ENCODE measurements at places on chromosomes 5 and 9.

DNA sequence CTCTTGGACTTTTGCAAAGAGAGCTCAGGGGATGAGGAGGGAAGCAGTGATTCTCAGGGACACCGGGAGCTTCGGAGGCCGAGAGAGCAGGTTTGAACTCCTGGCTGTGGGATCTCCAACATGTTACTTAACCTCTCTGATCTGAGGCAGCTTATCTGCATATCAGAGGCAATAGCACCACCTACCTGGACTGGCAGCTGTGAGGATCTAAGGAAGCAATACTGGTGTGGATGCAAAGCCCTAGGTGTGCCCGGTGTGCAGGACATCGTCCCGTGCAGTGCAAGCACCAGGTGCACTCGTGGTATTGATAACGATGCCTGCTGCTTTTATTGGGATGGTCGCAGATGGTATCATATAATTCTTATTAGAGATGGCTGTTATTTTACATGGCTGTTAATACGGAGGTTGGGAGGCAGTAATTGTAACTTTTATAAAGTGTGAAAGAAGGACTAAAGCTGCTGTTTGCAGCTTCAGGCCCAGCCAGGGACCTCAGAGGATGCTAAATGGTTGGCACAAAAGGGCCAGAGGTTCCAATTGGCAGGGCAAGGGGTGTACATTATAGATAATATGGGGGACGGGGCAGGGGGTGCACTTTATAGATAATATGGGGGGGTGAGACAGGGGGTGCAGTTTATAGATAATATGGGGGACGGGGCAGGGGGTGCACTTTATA, 14.9 kb downstream of the COL5A1 start:
- DNase-seq = peak; percentile 10

GRCh38 chr5:163915481-163915961, 410.1 kb downstream of the MAT2B start:
- peak; percentile 33 for DNase-seq

DNA sequence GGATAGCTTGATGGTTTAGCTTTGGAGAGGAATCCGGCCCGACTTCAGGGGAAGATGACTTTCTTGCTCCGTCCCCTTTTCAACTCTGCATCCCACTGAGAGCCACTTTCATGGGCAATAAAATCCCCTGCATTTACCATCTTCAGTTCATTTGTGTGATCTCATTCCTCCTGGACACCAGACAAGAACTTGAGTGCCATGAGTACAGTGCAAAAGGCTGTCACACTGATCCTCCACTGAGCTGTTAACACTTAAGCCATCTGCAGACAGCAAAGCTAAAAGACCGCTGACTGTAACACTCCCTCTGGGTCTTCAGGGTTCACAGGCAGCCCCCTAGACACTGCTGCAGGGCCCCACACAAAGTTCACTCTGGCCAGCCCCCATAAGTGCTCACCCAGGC, 48.3 kb upstream of the TCERG1 start:
- DNase-seq = no peak

GRCh38 chr9:70133253-70134208, 89.9 kb downstream of the MAMDC2 start:
- DNase-seq = no peak

GRCh38 chr5:74994826-74995225, 57.5 kb downstream of the GCNT4 start:
- DNase-seq = no peak

DNA sequence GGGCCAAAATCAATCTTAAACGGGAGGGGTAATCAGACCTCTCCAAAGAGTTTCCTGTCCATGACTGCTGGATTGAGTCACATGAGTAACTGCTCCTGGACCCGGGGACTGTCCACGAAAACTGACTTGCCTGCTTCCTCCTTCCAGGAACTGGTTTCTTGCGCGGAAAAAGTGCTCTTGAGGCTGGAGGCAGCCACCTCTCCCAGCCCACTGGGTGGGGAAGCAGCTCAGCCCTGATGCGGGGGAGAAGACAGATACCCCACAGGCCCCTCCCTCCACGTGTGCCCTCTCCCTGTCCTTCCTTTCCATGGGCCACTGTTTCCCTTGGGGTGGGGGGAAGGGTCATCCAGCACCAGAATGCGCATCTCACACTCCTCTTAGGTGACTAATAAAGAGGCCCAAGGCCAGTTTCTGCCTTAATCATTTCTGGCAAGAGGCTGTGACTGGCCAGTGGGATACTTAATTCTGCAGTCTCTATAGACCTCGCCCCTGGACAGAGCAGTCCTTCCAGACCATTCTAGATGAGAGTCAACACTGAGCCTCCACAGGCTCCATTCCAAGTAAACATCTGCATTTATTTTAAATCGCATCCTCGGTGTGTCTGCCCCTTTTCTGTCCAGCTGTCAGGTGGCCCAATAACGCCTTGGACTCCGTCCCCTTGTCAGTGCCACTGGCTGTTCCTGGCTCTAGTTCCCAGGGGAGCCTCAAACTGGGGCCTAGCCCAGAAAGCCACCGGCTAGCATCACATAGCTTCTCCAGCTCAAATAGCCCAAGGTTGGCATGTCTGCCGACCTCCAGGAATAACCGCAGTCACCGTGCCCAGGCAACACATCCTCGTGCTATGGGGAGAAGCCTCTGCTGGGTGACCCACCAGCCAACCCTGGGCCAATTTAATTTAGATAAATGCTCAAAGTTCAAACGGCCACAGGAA, 12.0 kb downstream of the REXO4 start:
- DNase-seq = no peak

GRCh38 chr5:116573279-116573701, 1.3 kb downstream of the SEMA6A start:
- no peak for DNase-seq

DNA sequence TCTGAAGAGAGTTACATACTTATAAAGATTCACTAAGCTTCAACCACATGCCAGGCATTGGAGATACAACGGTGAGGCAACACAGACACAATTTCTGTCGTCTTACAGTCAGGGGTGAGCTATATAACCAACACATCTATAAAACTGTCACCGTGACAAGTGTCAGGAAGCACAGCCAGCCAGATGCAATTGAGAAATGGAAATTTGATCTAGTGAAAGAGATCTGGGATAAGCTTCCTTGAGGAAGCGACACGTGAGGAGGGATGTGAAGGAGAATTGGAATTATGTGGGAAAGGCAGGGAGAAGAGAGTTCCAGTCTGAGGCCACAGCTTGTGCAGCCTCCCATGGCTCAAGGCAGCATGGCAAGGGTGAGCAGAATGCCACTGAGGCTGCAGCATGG, 50.9 kb upstream of the ZNF354B start:
- DNase-seq = no peak

GRCh38 chr9:135605238-135605781, 34.0 kb downstream of the GLT6D1 start:
- DNase-seq = no peak

DNA sequence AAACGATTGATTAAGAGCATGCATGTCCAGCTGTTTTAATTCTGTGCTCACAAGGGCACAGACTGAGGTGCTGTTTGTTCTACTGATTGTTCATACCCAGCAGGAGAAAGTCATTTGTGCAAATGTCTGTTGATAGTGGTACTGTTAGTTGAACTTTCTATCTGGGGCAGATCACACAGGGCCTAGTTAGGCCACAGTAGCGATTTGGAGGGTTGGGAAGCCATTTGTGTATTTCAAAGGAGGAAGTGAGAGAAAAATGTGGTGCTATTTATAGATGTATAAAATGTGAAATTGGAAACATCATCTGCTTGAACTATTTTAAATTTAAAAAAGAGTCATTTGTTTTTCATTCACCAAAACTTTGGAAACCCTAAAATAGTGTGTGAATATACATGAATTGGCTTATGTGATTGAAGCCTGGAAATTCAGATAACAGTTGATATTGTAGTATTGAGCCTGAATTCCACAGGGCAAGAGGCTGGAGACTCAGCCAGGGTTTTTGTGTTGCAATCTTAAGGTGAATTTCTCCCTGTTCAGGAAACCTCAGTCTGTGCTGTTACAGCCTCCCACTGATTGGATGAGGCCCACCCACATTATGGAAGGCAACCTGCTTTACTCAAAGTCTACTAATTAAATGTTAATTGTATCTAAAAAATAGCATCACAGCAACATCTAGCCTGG, 162.0 kb upstream of the CDKN2B start:
- DNase-seq = no peak

GRCh38 chr9:95640336-95640735, 123.6 kb upstream of the PTCH1 start:
- no peak for DNase-seq

- no peak for DNase-seq
These were observed 49.6 kb upstream of the CCNG1 start for GRCh38 chr5:163387589-163388343.

DNA sequence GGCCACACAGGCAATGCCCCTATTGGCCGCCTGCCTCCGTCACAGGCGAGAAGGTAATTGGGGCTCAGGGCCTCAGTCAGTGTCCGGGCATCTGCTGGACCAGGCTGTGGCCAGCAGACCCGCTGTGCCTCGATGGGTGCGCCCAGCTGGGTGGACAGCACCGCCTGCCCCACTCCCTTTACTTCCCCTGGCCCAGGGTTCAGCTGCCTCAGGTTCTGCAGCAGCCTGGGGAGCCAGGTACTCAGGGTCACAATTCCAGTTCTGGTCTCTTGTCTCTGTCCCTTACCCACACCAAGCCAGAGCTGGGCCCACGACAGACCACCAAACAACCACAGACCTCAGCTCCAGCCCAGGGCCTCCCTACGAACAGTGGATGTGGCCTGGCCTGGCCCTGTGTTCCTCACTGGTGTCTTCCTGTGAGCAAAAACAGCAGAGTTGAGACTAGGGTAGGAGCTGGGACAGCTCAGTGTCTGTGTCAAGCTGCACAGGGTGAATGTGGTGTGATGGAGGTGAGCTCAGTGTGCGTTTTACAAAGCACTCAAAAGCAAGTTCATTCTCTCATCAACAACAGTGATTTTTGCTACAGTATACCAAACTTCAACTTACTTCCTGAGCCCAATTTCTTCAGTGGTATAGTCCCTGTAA, 33.4 kb upstream of the SUSD3 start:
- no peak for DNase-seq

- no peak for DNase-seq
These were observed 163.3 kb downstream of the AUH start for GRCh38 chr9:91198405-91198804.

- DNase-seq = no peak
These were observed 27.1 kb upstream of the ZBTB43 start for GRCh38 chr9:126777733-126778132.

All from DMS153 (cell line).